Breast epithelium (tissue), 4 donors: ENCODE measurements at places on chromosomes 5 and 9.

GRCh38 chr9:128316421-128316820 lies 5.8 kb downstream of the TRUB2 start:
- no peak for DNase-seq

- DNase-seq = no peak
Observed at GRCh38 chr9:123419091-123419490, 63.1 kb downstream of the CRB2 start.

DNA sequence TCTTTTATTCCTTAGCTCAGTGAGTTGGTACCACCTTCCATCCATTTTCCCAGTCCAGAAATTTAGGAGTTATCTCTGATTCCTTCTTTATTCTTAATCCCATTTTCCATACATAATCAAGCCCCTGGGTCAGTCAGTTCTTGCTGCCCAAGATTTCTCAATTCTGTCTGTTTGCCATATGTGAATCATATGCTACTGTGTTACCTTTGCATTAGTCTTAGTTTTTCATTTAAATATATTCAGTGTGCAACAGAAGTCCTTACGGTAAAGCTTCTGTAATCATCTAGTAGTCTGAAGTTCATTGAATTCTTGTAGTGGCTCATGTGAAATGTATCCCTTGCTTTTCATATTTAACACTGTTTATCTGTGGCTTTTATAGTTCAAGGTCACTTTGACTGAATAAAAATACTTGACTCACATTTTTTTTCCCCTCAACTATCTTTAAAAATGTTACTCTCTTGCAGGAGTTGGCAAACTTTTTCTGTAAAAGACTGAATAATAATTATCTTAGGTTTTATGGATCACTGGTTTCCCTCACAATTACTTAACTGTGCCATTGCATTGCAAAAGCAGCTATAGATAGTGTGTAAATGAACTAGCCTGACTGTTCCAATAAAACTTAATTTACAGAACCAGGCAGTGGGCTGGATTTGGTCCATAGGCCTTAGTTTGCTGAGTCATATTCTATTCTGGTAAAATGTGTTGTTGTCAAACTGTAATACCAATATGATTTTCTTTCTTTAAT lies 6.9 kb downstream of the KIAA1958 start:
- DNase-seq = no peak

DNA sequence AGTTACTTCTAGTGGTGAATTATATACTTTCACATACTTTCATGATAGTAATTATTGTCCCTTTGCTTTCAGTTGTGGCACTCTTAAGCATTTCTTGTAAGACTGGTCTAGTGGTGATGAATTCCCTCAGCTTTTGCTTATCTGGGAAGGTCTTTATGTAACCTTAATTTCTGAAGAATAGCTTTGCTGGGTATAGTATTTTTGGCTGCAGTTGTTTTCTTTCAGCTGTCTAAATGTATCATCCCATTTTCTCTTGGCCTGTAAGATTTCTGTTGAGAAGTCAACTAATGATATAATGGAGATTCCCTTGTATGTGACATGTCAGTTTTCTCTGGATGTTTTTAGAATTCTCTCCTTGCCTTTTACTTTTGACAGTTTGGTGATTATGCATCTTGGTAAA lies 41.0 kb downstream of the TMEM38B start:
- no peak for DNase-seq

DNA sequence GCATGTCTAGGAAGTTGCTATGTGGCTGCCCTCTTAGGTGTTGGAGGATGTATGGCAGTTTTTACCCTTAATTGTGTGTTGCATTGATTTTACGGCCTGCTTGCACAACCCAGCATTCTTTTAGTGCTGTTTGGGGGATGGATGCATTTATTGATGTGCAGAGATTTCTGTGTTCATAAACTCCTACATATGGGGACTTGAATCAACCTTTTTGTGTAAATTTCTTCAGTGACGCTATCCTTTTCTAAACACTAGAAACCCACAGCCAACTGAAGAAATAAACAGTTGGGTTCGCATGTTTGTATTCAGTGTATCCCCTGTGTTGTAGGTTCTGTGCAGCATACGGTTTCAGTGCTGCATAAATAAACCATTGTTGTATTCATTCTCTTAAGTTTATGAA lies 263.7 kb downstream of the RASEF start:
- DNase-seq = no peak

- DNase-seq = no peak
Observed at GRCh38 chr5:77208507-77209163, 1.8 kb upstream of the PDE8B start.

- no peak for DNase-seq
Observed at GRCh38 chr5:100452126-100452525, 83.0 kb upstream of the FAM174A start.

DNA sequence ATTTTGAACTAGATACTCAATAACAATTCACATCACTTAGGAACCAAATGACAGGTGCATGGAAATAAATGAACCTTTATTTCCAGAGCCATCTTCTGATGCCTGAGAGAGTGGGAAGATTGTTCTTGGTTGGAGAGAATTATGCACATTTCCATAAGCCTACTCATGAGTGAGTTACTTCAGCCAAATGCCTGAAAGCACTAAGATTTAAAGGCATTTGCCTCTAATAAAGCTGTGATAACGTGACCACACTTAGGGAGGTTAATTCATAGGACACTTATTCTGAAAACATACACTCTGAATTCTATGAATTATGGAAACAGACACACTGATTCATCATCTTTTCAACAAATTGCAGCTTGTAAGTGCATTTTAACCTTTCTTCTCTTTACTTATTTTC lies 40.0 kb downstream of the KCTD16 start:
- DNase-seq = no peak

DNA sequence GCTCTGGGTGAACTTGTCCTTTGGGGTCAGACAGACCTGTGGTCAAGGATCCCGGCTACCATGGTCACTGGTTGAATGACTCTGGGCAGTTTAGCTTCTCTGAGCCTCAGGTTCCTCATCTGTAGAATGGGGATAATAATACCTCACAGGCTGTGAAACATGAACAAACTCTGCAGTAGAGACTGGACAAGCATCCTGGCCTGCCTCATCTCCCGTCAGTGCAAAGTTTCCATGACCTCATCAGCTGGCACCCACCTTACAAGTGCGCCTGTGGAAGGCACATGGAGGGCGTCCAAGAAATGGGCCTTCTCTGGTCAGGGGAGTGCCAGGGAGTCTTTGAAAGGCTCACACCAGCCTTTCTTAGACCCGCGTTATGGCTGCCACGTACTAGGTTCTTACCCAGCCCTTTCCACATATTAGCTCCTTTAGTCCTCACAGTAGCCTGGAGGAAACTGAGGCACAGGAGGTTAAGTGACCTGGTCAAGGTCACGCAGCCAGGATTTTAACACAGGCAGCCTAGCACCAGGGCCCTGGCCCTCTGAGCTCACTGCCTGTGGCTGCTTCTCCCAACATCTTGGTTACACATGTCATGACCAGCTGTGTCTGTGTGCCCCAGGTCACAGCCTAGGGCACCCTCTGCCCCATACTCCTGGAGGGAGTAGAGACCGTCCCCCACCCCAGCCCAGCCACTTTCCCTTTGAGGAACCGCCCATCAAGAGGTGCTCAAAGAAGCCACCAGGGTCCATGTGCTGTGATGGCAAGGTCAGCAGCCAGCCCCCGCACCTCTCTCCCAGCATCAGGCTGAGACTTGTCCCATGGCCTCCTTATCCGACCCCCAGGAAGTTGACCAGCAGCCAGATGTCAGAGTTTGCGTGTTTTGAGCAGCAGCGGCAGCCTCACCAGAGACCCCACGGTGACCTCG lies 39.4 kb upstream of the RPL26L1 start:
- DNase-seq = no peak
